ENCODE measurements at places on chromosomes 6 and 20. TPM values are rescaled to one million over a fixed set of nuclear protein-coding genes. Genes with fewer than 3 reads are reported as not detected.

DNA sequence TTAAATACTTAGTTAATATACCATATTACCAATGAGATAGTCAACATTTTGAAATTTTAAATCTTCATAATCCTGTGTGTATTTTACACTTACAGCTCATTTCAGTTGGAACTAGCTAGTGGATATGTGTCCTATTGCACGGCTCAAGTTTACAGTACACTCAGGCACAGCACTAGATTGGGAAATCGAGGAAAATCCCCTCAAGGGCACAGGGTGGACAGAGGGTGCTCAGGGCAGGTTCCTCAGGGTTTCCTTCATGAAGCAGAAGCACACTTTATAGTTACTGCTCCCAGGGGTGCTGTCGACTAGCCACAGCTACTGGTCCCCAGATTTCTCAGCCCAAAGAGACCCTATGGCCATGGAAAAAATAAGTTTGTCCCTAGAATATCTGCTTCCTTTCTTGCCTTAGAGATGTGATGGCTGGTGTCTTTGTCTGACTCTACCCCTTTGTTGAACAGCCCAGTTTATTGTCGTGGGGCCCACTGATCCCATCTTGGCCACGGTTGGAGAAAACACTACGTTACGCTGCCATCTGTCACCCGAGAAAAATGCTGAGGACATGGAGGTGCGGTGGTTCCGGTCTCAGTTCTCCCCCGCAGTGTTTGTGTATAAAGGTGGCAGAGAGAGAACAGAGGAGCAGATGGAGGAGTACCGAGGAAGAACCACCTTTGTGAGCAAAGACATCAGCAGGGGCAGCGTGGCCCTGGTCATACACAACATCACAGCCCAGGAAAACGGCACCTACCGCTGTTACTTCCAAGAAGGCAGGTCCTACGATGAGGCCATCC lies 1.5 kb downstream of the BTN2A1 start:
- H3K27ac ChIP-seq: peak overlapping the region; percentile 51
- peaks cover 31% of the 10 kb centered on the region for H3K36me3 ChIP-seq
- H3K4me1 ChIP-seq: peaks cover 66% of the 10 kb centered on the region
- peaks cover 4% of the 10 kb centered on the region for H3K27me3 ChIP-seq

GRCh38 chr6:71053475-71053874 lies 96.6 kb upstream of the B3GAT2 start:
- no peak for DNase-seq
- H3K27ac ChIP-seq: no peak overlapping the region
- H3K36me3 ChIP-seq: no peaks in the 10 kb centered on the region
- no peaks in the 10 kb centered on the region for H3K27me3 ChIP-seq
- no peaks in the 10 kb centered on the region for H3K4me1 ChIP-seq

EFCAB8 gene
- 0.20 TPM for polyA plus RNA-seq

- no peak overlapping the region for H3K27ac ChIP-seq
- H3K4me1 ChIP-seq: peaks cover 18% of the 10 kb centered on the region
- H3K27me3 ChIP-seq: peaks cover 6% of the 10 kb centered on the region
- H3K4me3 ChIP-seq: no peak overlapping the region
- peaks cover 4% of the 10 kb centered on the region for H3K36me3 ChIP-seq
Measured at GRCh38 chr20:16712511-16712947, 17.3 kb upstream of the SNRPB2 start.

ZNF311 gene
- polyA plus RNA-seq: not detected

TCP1 gene
- polyA plus RNA-seq: 69.0 TPM

- H3K27ac ChIP-seq: no peak overlapping the region
- no peaks in the 10 kb centered on the region for H3K4me1 ChIP-seq
- no peak for DNase-seq
Measured at GRCh38 chr6:12968290-12968689, 251.7 kb downstream of the PHACTR1 start.

- no peaks in the 10 kb centered on the region for H3K36me3 ChIP-seq
- H3K27me3 ChIP-seq: no peaks in the 10 kb centered on the region
Measured at GRCh38 chr6:75450903-75451302, 42.7 kb downstream of the FILIP1 start.

All from immature natural killer cell (primary cell).